ENCODE measurements at places on chromosomes 7 and 10.

GRCh38 chr10:43981232-43981631, 332.6 kb upstream of the ZNF32 start:
- no peak for DNase-seq

DNA sequence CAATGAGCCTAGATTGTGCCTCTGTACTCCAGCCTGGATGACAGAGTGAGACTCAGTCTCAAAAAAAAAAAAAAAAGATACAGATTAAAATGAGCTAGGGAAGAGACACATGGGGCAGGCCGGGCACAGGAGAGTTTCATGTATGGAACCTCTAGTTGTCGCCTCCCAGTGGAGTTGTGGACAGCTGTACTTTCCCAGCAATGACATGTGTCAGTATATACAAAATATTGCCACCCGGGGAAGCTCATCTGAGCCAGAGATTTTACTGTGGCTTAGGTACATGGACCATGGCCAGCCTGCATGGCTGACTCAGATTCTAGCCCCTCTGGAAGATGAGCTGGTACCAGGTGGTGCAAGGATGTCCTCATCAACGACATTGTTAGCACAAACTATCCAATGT, 87.4 kb downstream of the COL26A1 start:
- no peak for DNase-seq

GRCh38 chr10:80260295-80261243, 28.9 kb downstream of the MAT1A start:
- DNase-seq: no peak

- no peak for DNase-seq
Observed at GRCh38 chr10:95245425-95246055, 45.3 kb downstream of the PDLIM1 start.

DNA sequence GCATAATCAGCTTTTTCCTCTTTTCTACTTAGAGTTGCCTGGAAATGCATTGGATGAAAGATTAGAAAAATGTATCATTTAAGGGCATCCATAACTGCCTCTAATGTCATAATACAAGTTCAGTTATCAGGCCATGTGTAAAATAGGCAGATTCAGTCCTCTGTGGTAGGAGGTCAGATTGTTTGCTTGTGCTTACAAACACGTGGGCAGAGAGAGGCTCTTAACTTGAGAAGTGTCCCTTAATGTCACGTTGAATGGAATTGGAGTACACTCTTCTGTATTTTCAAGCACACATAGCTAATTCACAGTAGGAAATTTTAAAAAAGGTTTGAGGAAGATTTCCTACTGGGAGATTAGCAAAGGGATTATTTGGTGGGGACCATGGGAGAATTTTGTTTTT, 359.8 kb upstream of the MTPN start:
- no peak for DNase-seq

GRCh38 chr10:28783087-28783486, 105.8 kb downstream of the BAMBI start:
- DNase-seq: no peak

GRCh38 chr10:23657677-23658076, 218.8 kb downstream of the OTUD1 start:
- no peak for DNase-seq

GRCh38 chr7:156780724-156781455, 112.1 kb downstream of the LMBR1 start:
- DNase-seq: no peak

Measured in C1 segment of cervical spinal cord (tissue), 14 donors.